ENCODE measurements at places on chromosomes 2 and 18. TPM values are rescaled to one million over a fixed set of nuclear protein-coding genes. Genes with fewer than 3 reads are reported as not detected.
A peak's percentile ranks its signal among the peaks of the same experiment; 100 is the strongest.

GRCh38 chr18:22284581-22285360, 115.4 kb downstream of the GATA6 start:
- H3K4me1 ChIP-seq: no peaks in the 10 kb centered on the region
- no peaks in the 10 kb centered on the region for H3K36me3 ChIP-seq
- no peaks in the 10 kb centered on the region for H3K27me3 ChIP-seq
- no peak for DNase-seq
- no peak overlapping the region for H3K4me3 ChIP-seq
- no peak overlapping the region for H3K27ac ChIP-seq

DNA sequence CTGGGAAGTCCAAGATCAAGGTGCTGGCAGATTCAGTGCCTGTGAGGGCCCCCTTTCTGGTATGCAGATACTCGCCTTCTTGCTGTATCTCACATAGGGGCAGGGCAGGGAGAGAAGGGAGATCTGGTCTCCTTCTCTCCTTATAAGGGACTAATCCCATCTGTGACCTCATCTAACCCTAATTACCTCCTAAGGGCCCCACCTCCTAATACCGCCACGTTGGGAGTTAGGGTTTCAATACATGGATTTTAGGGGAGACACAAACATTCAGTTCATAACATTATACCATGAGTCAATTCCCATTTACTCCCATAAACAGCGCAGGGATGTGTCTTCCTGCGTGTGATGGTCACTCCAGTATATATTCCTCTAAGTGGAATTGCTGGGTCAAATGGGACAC, 73.8 kb upstream of the TXNDC2 start:
- peaks cover 28% of the 10 kb centered on the region for H3K36me3 ChIP-seq
- no peak overlapping the region for H3K27ac ChIP-seq
- no peaks in the 10 kb centered on the region for H3K27me3 ChIP-seq
- DNase-seq: no peak
- no peaks in the 10 kb centered on the region for H3K4me1 ChIP-seq

GRCh38 chr2:43328832-43329231, 102.4 kb upstream of the ZFP36L2 start:
- H3K27me3 ChIP-seq: no peaks in the 10 kb centered on the region
- no peak for DNase-seq

The PLEKHH2 gene
- 0.07 TPM for total RNA-seq

The LONRF2 gene
- 0.17 TPM for total RNA-seq

The RAB27B gene
- 0.17 TPM for total RNA-seq

- DNase-seq: no peak
- H3K4me1 ChIP-seq: no peaks in the 10 kb centered on the region
- no peak overlapping the region for H3K27ac ChIP-seq
- H3K4me3 ChIP-seq: no peak overlapping the region
These were observed 58.2 kb upstream of the NEUROD1 start for GRCh38 chr2:181738563-181738962.

- no peak overlapping the region for H3K27ac ChIP-seq
- peaks cover 21% of the 10 kb centered on the region for H3K4me1 ChIP-seq
- no peak overlapping the region for H3K4me3 ChIP-seq
- DNase-seq: no peak
These were observed 136.6 kb upstream of the RMP24 start for GRCh38 chr18:35835833-35836232.

DNA sequence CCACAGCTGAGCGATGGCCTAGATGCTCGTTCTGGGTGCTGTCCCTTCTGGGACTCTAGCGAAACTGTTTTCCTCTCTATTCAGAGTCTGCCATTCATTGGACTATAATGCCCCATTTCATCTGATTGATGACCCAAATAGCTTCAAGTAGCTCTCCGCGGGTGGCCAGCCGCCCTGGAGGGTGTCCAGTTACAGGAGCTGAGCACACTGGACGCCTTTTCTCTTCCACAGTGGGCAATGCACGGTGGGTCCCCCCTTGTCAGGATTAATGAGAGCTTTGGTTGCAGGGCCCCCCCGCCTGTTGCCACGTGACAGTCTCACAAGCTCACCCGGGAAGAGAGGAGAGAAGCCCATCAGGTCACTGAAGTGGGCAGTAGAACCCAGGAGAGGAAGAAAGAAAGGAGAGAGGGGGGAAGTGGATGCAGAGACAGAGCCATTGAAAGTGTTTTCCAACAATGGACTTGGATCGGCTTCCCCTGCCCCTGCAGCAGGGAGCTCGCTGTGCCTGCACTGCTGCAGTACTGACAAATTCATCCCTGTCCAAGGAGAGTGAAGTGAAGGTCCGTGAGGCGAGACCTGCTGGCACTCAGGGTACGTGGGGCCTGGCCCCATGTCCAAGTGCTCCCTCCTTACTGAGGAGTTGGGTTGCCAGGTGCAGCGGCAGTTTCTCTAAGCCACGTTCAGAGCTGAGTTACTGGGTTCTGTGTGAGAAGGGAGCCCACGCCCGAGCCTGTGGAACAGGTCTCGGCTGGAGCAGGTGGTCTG, 44.8 kb downstream of the DIPK1C start:
- H3K36me3 ChIP-seq: no peaks in the 10 kb centered on the region
- peaks cover 11% of the 10 kb centered on the region for H3K27me3 ChIP-seq

- no peak for DNase-seq
- no peak overlapping the region for H3K27ac ChIP-seq
- no peaks in the 10 kb centered on the region for H3K27me3 ChIP-seq
- H3K4me3 ChIP-seq: no peak overlapping the region
- peaks cover 9% of the 10 kb centered on the region for H3K4me1 ChIP-seq
- H3K36me3 ChIP-seq: peaks cover 33% of the 10 kb centered on the region
These were observed 209.6 kb downstream of the HDAC4 start for GRCh38 chr2:239190921-239191885.

DNA sequence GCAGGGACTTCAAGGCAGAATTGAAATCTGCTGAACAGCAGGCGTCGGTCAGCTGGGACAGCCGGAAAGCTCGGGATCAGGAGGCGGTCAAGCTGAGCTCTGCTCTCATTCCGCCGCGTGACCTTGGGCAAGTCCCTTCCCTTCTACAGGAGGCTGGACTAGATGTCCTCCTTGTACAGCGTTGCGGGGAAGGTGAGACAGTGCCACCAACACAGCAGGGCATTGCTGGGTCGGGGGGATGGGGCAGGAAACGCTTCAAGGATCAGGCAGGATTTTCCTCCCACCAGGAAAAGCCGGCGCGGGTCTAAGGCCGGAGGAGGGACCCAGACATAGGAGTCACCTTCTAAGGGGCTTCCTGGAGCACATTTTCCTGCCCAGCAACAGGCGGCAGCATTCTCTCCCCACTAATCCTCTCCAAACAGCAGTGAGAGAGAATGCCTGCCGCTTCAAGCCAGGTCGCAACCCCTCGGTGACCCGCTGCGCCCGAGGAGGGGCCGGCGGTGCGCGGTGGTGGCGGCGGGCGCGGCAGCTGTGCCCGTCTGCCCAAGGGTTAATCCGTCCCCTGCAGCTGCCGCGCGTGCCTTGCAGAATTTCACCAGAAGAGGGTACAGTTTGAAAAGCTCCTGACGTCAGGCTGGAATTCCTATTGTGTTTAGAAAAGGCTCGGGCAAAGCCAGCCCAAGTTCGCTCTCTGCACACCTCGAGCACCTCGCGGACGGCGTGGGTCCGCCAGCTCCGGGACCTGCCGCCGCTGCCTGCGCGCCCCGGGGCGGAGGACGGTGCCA, at the start of gene KCNF1:
KCNF1 (plus strand) TSS at position 644 of the 785 bp plus-strand sequence. CDS start 493 bp downstream, outside the sequence.
- DNase-seq: no peak
- H3K4me1 ChIP-seq: peaks cover 8% of the 10 kb centered on the region
- H3K27ac ChIP-seq: no peak within 1 kb of the TSS
- no peak within 1 kb of the TSS for H3K4me3 ChIP-seq

The MRPL53 gene
- total RNA-seq: 98.8 TPM

- H3K27ac ChIP-seq: no peak overlapping the region
- DNase-seq: no peak
- H3K4me3 ChIP-seq: no peak overlapping the region
- H3K27me3 ChIP-seq: peaks cover 52% of the 10 kb centered on the region
These were observed 43.9 kb upstream of the RAPH1 start for GRCh38 chr2:203578759-203579643.

- H3K27ac ChIP-seq: peak overlapping the region; percentile 99
- H3K4me1 ChIP-seq: peaks cover 45% of the 10 kb centered on the region
- H3K27me3 ChIP-seq: peaks cover 1% of the 10 kb centered on the region
- H3K4me3 ChIP-seq: peak overlapping the region; percentile 97
- peaks cover 29% of the 10 kb centered on the region for H3K36me3 ChIP-seq
- DNase-seq: no peak
These were observed 878 bp downstream of the FBXO15 start for GRCh38 chr18:74146756-74147155.

DNA sequence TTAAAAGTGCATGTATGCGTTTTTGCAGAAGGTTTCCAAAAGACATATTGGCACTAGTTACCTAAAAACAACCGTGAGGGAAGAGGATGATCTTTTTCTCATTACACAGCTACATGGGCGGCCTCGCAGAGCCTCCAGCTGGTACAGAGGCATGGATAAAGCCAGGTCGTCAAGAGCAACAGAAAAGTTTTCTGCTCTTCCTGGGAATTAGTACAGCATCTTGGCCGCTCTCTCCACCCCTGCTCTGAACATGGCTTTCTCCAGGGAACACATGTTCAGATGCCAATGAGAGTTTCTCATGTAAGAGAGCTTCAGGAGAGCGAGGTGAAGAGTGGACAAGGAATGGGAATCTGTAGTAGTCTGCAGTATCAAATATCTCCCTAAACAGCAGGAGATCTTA, 108.4 kb downstream of the ZEB2 start:
- H3K27ac ChIP-seq: no peak overlapping the region
- H3K4me3 ChIP-seq: no peak overlapping the region
- H3K36me3 ChIP-seq: peaks cover 68% of the 10 kb centered on the region
- DNase-seq: no peak
- no peaks in the 10 kb centered on the region for H3K27me3 ChIP-seq

GRCh38 chr2:166609183-166609959, 115.3 kb upstream of the SCN7A start:
- no peak for DNase-seq
- peaks cover 14% of the 10 kb centered on the region for H3K4me1 ChIP-seq
- H3K27me3 ChIP-seq: no peaks in the 10 kb centered on the region
- H3K36me3 ChIP-seq: no peaks in the 10 kb centered on the region
- H3K4me3 ChIP-seq: no peak overlapping the region
- H3K27ac ChIP-seq: no peak overlapping the region

The TCF7L1 gene
- total RNA-seq: 0.07 TPM

DNA sequence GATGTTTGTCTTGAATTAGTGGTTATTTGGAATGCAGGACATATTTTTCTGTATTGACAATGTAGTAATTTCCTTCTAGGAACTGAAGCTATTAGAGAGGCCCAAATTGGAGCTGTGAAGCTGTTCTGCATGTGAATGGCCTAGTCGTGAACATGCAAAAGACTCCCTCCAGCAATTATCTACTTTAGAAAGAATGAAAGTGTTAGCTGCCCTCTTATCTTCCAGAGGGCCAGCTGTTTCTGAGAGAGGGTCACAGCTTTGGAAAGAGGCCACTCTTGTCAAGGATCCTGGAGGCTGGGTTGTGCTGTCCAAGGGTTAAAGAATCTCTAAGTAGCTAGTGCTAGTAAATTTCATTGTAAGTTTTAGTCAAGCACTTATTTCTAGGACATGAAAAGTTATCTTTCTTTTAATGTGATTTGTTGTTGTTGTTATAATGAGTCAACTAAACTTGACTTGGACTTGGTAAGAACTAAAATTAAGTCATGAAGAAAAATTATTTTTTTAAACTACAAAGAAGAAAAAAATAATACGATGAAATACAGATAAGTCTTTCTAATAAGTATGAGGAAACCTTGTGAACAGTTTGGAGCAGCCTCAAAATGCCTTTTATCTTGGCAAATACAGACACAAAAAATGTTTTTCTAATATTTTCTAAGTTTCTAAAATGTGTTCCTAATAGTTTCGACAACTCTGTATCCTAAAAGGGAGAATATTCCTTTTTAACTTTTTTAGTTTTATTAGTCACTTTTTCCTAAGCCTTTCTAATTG, 36.8 kb downstream of the DPP4 start:
- peaks cover 1% of the 10 kb centered on the region for H3K27me3 ChIP-seq
- no peak overlapping the region for H3K4me3 ChIP-seq
- no peak overlapping the region for H3K27ac ChIP-seq
- no peak for DNase-seq

The ATP8B1 gene
- total RNA-seq: 0.42 TPM

The SLC4A5 gene
- total RNA-seq: 5.9 TPM

DNA sequence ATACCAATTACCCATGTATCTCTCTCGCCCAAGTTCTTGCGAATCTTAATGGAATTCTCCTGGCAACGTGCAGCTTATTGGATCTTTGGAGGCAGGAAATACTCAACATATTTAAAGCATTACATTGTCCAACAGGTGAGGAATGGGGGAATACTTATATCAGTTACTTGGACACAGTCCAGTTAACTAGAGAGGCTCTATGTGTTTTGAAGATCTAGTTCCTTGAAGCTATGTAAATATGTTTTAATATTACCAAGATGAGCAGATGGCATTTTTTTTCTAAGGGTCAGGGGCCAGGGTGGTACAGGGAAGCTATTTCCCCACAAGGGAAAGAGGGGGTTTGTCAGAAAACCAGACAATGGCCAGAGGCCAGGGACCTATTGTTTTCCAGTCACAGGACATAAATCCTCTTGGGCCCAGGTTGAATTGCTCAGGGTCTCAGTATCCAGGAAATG, 26.8 kb upstream of the MC5R start:
- H3K4me3 ChIP-seq: no peak overlapping the region
- no peaks in the 10 kb centered on the region for H3K36me3 ChIP-seq
- no peak for DNase-seq
- H3K4me1 ChIP-seq: peaks cover 4% of the 10 kb centered on the region
- H3K27ac ChIP-seq: no peak overlapping the region

DNA sequence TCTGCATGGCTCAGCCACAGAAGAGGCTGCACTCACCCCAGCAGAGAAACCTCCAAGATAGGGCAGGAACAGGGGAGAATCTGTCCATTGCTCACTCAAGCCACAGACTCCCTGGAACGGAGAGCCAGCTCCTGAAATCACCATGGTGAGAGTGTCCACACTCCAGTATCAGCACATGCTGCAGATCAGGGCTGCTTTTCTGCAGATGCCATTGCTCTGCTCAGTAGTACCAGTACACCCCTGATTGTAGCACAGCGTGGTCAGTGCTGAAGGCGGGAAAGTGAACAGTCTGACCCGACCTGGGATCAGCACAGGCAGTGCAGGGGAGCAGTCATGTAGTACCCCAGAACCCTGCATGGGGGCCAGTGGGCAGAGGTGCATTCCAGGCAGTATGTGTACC, 73.9 kb downstream of the GYPC start:
- H3K4me1 ChIP-seq: no peaks in the 10 kb centered on the region
- DNase-seq: no peak
- no peak overlapping the region for H3K4me3 ChIP-seq
- H3K27ac ChIP-seq: no peak overlapping the region
- H3K27me3 ChIP-seq: peaks cover 13% of the 10 kb centered on the region
- H3K36me3 ChIP-seq: peaks cover 2% of the 10 kb centered on the region

The SERPINB4 gene
- not detected for total RNA-seq

GRCh38 chr18:65527879-65528633, 222.8 kb upstream of the CDH7 start:
- no peak overlapping the region for H3K4me3 ChIP-seq
- no peaks in the 10 kb centered on the region for H3K4me1 ChIP-seq
- no peaks in the 10 kb centered on the region for H3K27me3 ChIP-seq
- no peak overlapping the region for H3K27ac ChIP-seq
